ENCODE measurements at places on chromosomes 11 and 22.

GRCh38 chr11:113504071-113504470, 28.9 kb upstream of the DRD2 start:
- H3K27ac ChIP-seq, result no peak overlapping the region
- H3K4me1 ChIP-seq, result no peaks in the 10 kb centered on the region

- no peaks in the 10 kb centered on the region for H3K27me3 ChIP-seq
- H3K4me1 ChIP-seq, result peaks cover 2% of the 10 kb centered on the region
- no peak for DNase-seq
- H3K36me3 ChIP-seq, result peaks cover 60% of the 10 kb centered on the region
These were observed 14.4 kb upstream of the BIRC2 start for GRCh38 chr11:102332611-102332994.

DNA sequence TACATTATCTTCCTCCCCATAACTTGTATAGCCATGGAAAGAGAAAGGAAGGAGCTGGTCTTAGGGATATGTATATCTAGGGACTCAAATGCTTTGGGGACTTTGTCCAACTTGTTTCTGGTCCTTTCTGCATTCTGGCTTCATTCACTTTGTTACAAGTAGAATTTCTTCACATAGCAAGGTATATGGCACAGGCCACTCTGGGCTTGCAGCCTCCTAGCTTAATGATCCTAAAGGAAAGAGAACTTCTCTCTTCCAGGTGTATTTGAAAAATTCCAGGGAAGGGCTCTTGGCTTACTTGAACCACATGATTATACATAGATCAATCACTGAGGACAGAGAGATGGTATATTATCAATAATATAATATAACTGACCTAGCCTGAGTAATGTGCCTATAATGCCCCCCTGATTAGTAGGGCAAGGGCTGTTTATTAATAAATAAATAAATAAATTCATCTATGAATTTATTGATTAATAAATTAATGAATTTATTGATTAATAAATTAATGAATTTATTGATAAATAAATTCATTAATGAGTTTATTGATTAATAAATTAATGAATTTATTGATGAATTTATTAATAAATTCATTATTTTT, 48.2 kb upstream of the CEP295 start:
- H3K27ac ChIP-seq, result no peak overlapping the region
- no peak overlapping the region for H3K4me3 ChIP-seq
- peaks cover 2% of the 10 kb centered on the region for H3K27me3 ChIP-seq
- H3K4me1 ChIP-seq, result peaks cover 4% of the 10 kb centered on the region
- H3K36me3 ChIP-seq, result no peaks in the 10 kb centered on the region

DNA sequence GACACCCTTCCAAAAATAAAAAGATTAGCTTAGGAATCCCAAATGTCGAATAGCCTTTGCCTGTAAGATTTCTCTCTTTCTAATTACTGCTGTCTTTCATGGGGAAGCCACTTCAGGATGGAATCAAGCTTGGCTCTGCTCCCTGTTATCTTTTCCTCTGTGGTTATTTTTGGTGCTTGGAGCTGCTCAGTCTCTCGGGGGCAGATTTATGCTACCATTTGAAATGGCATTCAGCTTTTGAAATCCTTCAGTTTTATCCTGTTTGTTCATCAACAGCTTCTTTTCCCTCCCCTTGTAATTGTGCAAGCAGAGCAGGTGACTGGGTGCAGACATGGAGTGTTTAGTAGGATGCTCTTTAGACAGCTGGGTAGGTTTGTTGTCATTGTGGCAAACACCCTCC, 111.0 kb downstream of the DBX1 start:
- H3K27me3 ChIP-seq, result no peaks in the 10 kb centered on the region
- H3K4me3 ChIP-seq, result no peak overlapping the region
- no peak overlapping the region for H3K27ac ChIP-seq
- no peaks in the 10 kb centered on the region for H3K4me1 ChIP-seq
- DNase-seq, result no peak

- peak overlapping the region; percentile 91 for H3K27ac ChIP-seq
- H3K36me3 ChIP-seq, result peaks cover 16% of the 10 kb centered on the region
- peak; percentile 74 for DNase-seq
- H3K4me3 ChIP-seq, result peak overlapping the region; percentile 68
- no peaks in the 10 kb centered on the region for H3K27me3 ChIP-seq
These were observed 13.6 kb downstream of the BCL9L start for GRCh38 chr11:118911880-118912741.

- no peak overlapping the region for H3K4me3 ChIP-seq
- no peak overlapping the region for H3K27ac ChIP-seq
- no peaks in the 10 kb centered on the region for H3K36me3 ChIP-seq
- no peaks in the 10 kb centered on the region for H3K27me3 ChIP-seq
- H3K4me1 ChIP-seq, result no peaks in the 10 kb centered on the region
These were observed 72.4 kb downstream of the PANX1 start for GRCh38 chr11:94201004-94201465.

GRCh38 chr11:32586576-32587190, 3.1 kb downstream of the EIF3M start:
- no peak for DNase-seq
- H3K4me3 ChIP-seq, result peak overlapping the region; percentile 57
- peaks cover 56% of the 10 kb centered on the region for H3K36me3 ChIP-seq
- H3K4me1 ChIP-seq, result peaks cover 36% of the 10 kb centered on the region

- peaks cover 5% of the 10 kb centered on the region for H3K27me3 ChIP-seq
- H3K4me1 ChIP-seq, result peaks cover 48% of the 10 kb centered on the region
- peak overlapping the region; percentile 50 for H3K4me3 ChIP-seq
- peak overlapping the region; percentile 70 for H3K27ac ChIP-seq
- DNase-seq, result peak; percentile 40
These were observed 57.7 kb downstream of the TRAF6 start for GRCh38 chr11:36452236-36452940.

GRCh38 chr11:134522782-134523570, 110.9 kb upstream of the B3GAT1 start:
- no peaks in the 10 kb centered on the region for H3K27me3 ChIP-seq
- H3K36me3 ChIP-seq, result no peaks in the 10 kb centered on the region
- H3K27ac ChIP-seq, result no peak overlapping the region
- H3K4me1 ChIP-seq, result no peaks in the 10 kb centered on the region

DNA sequence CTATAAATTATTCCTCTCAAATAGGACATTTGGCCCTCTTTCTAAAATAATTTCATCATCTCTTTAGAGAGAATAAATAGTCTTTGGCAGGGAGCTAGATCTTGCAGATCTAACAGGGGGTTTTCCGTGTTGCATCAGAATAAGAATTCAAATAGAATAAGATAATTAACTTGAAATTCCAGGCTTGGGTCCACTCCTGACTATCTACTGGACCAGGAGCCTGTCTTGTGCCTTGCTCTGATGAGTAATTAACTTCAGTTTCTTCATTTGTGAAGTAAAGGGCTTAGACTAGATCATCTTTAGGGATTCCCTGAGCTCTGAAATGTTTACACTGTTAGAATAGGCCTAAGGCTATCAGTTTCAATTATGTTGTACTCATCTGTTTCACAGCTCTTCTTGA, 23.5 kb upstream of the TMEM123 start:
- peaks cover 3% of the 10 kb centered on the region for H3K36me3 ChIP-seq
- no peaks in the 10 kb centered on the region for H3K27me3 ChIP-seq
- peak overlapping the region; percentile 59 for H3K4me3 ChIP-seq
- DNase-seq, result no peak

- no peaks in the 10 kb centered on the region for H3K36me3 ChIP-seq
- H3K27me3 ChIP-seq, result no peaks in the 10 kb centered on the region
- no peak for DNase-seq
- no peak overlapping the region for H3K27ac ChIP-seq
- H3K4me3 ChIP-seq, result no peak overlapping the region
These were observed 1004.1 kb downstream of the OPCML start for GRCh38 chr11:132528181-132528580.

GRCh38 chr11:112085822-112086421, 634 bp downstream of the TIMM8B start:
- H3K27me3 ChIP-seq, result no peaks in the 10 kb centered on the region
- peaks cover 64% of the 10 kb centered on the region for H3K36me3 ChIP-seq
- peak overlapping the region; percentile 96 for H3K4me3 ChIP-seq
- DNase-seq, result no peak
- H3K27ac ChIP-seq, result peak overlapping the region; percentile 92

DNA sequence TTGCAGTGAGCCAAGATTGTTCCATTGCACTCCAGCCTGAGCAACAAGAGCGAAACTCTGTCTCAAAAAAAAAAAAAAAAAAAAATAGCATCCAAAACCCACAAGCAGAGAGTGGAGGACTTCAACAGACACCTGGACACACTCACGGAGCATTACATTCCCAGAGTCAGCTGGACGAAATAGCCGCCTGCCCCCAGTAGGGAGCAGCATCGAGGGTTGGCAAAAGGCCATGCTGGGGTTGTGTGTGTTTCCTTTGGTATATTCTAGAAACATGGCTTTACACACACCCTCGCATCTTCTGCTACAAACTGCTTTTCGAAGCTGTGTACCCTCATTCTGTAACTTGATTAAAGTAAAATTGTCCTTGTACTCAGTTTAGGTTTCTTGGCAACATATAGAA, 5.3 kb downstream of the ADA2 start:
- peaks cover 17% of the 10 kb centered on the region for H3K36me3 ChIP-seq
- peaks cover 30% of the 10 kb centered on the region for H3K4me1 ChIP-seq
- DNase-seq, result no peak
- H3K4me3 ChIP-seq, result no peak overlapping the region
- H3K27ac ChIP-seq, result no peak overlapping the region

DNA sequence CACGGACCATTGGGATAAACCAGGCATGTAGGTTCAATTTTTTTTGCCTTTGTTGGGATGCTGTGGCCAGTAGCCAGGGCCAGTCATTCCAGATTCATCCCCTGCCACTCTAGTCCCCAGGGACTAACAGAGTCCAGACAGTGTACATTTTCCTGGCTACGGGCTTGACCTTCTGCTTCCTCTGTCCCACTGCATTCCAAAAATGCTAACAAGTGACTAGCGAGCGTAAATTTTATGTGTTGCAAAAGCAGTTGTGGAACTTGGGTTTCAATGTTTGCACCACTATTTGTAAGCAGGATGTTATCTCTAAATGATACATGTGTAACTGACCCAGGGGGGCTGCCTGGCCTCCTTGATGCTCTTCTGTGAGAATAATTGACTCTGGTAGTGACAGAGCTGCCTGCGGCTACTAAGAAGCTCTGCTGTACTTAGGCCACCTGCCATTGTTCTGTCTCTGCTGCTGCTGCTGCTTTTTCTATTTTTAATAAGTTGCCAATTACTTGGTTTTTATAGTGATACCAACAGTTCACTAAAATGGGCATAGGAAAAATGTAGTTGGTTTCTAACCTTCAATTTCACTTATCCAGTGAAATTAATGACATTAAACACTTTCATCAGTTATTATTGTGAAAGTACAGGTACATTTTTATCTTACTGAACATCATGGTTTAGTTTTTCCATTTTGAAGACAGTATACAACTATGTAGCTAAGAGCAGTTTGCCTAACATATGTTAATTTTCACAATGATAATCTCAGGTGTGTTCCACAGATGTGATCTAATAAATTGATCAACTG, 26.8 kb downstream of the TNRC6B start:
- no peak overlapping the region for H3K4me3 ChIP-seq
- no peak for DNase-seq
- H3K27ac ChIP-seq, result no peak overlapping the region

- H3K36me3 ChIP-seq, result peaks cover 17% of the 10 kb centered on the region
- DNase-seq, result no peak
- no peak overlapping the region for H3K27ac ChIP-seq
- H3K4me1 ChIP-seq, result peaks cover 37% of the 10 kb centered on the region
- H3K27me3 ChIP-seq, result no peaks in the 10 kb centered on the region
These were observed 4.1 kb downstream of the BRMS1 start for GRCh38 chr11:66340596-66341501.

GRCh38 chr22:43530349-43531201, 118.8 kb downstream of the MPPED1 start:
- no peaks in the 10 kb centered on the region for H3K4me1 ChIP-seq
- H3K4me3 ChIP-seq, result no peak overlapping the region
- no peaks in the 10 kb centered on the region for H3K27me3 ChIP-seq

- no peak overlapping the region for H3K4me3 ChIP-seq
- H3K36me3 ChIP-seq, result no peaks in the 10 kb centered on the region
- no peak overlapping the region for H3K27ac ChIP-seq
- no peak for DNase-seq
- no peaks in the 10 kb centered on the region for H3K4me1 ChIP-seq
- H3K27me3 ChIP-seq, result no peaks in the 10 kb centered on the region
These were observed 32.1 kb downstream of the FAM168A start for GRCh38 chr11:73565804-73566203.

DNA sequence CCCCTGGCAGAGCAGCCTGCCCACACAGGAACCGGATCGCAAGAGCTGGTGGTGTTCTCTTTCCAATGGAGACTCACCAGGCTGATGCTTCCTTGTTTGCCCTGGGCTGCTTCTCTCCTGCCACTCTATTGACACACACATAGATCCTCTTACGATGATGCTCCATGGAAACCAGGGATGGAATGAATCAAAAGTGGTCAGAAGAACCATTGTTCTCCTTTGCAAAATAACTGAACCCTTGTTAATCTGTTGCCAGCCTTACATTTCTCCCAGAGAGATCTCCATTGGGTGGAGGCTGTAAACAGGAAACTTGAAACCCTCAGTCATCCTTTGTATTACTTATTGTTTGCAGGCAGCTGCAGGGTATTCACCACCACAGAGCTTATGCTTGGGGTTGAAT, 24.6 kb upstream of the LDLRAD3 start:
- no peak overlapping the region for H3K4me3 ChIP-seq
- no peak overlapping the region for H3K27ac ChIP-seq
- H3K27me3 ChIP-seq, result peaks cover 2% of the 10 kb centered on the region

DNA sequence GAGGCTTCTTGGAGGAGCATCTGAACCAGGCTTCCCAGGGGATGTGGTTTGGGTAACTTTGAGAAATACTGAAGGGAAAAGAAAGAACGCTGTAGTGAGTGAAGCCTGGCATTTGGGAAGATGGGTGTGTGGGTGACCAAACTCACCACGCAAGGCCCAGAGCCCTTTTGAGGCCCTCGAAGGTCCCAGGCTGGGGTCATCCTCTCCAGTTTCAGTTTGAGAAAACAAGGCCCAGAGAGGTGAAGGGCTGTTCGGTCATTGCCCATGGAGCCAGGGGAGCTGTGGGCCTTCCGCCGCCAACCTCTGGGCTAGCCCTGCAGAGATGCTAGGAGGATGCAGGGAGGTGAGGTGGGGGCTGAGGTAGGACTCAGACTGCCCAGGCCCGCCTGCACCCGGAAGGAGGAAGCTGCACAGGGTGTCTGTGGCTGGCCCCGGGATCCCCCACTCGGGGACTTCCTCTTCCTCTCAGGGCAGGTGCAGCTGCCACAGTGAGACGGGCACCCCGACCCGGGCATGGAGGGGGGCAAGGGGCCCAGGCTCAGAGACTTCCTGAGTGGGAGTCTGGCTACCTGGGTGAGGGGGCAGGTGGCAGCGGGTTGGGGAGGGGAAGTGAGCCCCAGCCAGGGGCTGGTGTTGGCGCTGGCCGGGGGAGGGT, at the start of gene CCDC88B:
Gene CCDC88B, plus strand, starts transcription at position 451 of the 655 bp plus-strand sequence. Its CDS starts 63 bp downstream, at position 514.
- peaks cover 31% of the 10 kb centered on the region for H3K36me3 ChIP-seq
- H3K4me3 ChIP-seq, result peak within 1 kb of the TSS; percentile 93
- H3K27ac ChIP-seq, result peak within 1 kb of the TSS; percentile 92
- DNase-seq, result peak; percentile 81

- H3K27me3 ChIP-seq, result peaks cover 36% of the 10 kb centered on the region
- H3K4me3 ChIP-seq, result peak overlapping the region; percentile 81
- peak overlapping the region; percentile 92 for H3K27ac ChIP-seq
- H3K4me1 ChIP-seq, result peaks cover 28% of the 10 kb centered on the region
These were observed 1.5 kb upstream of the TOLLIP start for GRCh38 chr11:1310772-1311468.

All from T-helper 2 cell treated with Interferon-gamma antibody and Interleukin-4, amounts not matched to agents 5 μg/mL and 100 μg/mL, for 36 hours (primary cell).